Neural progenitor cell (in vitro differentiated cells): ENCODE measurements at places on chromosomes 2 and 18. TPM values are rescaled to one million over a fixed set of nuclear protein-coding genes. Genes with fewer than 3 reads are reported as not detected.

The UBXN4 gene
- 57.6 and 94.3 TPM in 2 replicates for total RNA-seq

The IL1RL2 gene
- total RNA-seq: not detected in 2 replicates

DNA sequence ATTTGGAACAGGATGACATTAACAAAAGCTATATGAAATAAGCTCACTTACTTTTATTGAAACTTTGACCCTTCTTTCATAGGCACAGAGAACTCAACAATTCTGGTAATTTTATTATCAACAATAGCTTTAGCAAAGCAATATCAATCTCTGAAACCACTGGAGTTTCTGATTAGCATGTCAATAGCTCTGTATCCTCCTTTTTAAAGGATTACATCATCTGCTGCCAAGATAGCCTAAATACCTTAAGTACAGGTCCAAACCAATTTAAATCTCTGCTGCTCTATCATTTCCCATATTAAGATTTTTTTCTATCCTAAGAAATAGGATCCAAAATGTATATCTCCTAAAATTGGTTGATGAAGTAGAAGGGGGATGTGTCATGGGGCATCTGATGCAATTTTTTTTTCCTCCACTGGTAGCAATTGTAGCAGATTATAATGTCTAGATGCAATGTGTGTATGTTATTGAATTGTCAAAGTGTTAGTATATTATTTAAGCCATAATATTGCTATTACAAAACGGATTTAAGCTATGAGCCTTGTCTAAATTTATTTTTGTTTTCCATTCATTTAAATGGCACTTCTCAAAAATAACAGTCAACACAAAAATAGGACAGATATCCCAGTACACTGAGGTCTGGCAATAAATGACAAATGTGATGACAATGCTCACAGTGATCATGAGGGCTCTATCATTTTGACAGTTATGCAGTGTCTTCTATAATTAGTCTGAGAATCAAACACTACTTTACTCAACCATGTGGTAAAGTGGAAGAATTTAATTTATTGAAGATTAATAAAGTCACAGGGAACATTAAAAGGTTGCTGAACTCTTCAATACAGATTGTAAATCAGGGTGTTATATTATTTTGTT lies 328.4 kb downstream of the CDH7 start:
- no peaks in the 10 kb centered on the region for H3K36me3 ChIP-seq
- no peak overlapping the region for H3K4me3 ChIP-seq
- no peak overlapping the region for H3K27ac ChIP-seq
- no peaks in the 10 kb centered on the region for H3K27me3 ChIP-seq
- DNase-seq: no peak

- no peak overlapping the region for H3K4me3 ChIP-seq
- no peaks in the 10 kb centered on the region for H3K27me3 ChIP-seq
- no peak for DNase-seq
- H3K4me1 ChIP-seq: peaks cover 24% of the 10 kb centered on the region
Observed at GRCh38 chr18:22048221-22048620, 121.2 kb upstream of the GATA6 start.

The CPS1 gene
- total RNA-seq: 73.2 and 86.8 TPM in 2 replicates

DNA sequence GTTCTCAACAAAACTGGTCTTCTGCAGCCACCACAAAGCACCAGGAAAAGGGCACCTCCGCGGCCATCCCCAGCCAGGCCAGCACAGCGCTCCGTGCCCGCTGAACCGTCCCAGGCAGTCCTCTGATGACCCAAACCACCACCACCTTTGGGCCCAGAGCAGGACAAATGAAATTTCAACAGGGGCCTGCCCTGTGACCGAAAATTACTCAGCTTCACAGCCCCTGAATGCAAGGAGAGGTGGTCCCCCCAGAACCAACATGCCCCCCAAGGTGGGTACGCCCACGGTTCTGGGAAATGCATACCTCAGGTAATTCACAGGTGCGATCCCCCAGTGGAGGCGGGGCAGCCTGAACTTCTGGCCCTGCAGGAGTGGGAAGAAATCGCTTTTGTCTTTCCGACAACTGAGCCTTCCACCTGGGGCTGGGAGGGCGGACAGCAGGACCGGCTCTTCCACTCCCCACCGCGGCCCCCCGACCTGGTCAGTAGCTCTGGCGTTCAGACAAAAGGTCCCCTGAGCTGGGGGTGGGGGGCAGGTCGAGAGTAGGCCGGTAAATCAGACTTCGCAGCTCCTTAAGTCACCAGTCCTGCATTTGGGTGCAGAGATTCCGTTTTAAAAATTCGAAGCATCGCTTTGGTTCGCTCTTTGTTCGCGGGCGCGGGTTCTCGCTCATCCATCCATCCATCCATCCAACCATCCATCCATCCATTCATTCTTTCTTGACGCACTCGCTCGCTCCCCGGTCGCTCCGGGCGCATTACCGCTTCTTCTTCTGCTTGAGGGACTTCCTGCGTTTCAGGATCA lies 1.4 kb downstream of the ARL4C start:
- H3K27ac ChIP-seq: peak overlapping the region; percentile 30
- no peaks in the 10 kb centered on the region for H3K27me3 ChIP-seq
- peak overlapping the region; percentile 97 for H3K4me3 ChIP-seq
- peaks cover 26% of the 10 kb centered on the region for H3K4me1 ChIP-seq
- peaks cover 17% of the 10 kb centered on the region for H3K36me3 ChIP-seq

GRCh38 chr2:44880125-44880483 lies 61.4 kb upstream of the SIX3 start:
- no peaks in the 10 kb centered on the region for H3K36me3 ChIP-seq
- DNase-seq: no peak
- no peaks in the 10 kb centered on the region for H3K27me3 ChIP-seq
- H3K4me3 ChIP-seq: no peak overlapping the region
- H3K27ac ChIP-seq: no peak overlapping the region

DNA sequence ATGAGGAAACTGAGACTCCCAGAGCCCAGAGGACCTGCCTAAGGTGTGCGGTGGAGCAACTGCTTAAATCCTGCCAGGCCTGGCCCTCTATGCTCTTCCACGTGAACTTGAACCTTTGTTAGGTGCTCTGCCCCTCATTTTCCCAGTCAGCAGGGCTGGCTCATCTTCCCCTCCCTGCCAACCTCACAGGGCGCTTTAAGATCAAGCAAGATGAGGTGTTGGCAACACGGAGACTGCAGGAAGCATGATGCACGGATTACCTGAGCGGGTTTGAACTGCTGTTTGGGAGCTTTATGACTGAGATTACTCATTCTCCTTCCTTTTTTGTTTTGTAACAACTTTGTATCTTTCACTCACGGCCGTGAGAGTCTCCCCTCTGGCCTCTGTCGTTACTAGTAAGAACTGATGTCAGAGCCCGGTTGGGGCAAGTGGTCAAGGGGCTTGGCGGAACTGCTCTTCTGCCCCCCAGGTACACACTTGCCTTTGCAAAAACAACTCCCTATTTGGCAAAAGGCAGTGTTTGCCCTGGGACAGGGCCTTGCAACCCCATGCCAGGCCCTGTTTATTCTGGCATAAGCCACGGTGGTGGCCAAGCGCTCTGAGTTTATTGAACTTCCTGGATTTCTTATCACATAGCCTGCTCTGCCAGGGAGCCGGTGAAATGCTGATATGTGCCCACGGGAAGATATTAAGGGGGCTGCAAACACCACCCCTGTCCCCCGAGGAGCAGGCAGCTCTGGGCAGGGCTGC lies 127.8 kb downstream of the INHBB start:
- no peaks in the 10 kb centered on the region for H3K36me3 ChIP-seq
- no peaks in the 10 kb centered on the region for H3K4me1 ChIP-seq
- DNase-seq: no peak
- no peak overlapping the region for H3K27ac ChIP-seq
- H3K4me3 ChIP-seq: no peak overlapping the region

DNA sequence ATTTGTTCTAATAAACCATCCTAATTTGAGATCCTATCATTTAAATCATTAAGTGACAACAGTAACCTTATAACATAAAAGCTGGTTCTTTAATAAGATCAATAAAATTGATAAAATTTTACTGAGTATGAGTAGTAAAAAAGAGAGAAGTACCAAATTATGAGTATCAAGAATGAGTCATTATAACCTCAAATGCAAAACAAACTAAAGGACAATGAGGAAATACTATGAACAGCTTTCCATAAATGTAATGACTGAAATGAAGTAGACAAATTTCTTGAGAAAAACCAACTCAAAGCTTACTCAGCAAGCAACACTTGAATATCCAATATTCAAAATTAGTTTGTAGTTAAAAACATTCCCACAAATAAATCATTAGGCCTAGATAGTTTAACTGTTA lies 433.0 kb downstream of the ZEB2 start:
- no peak overlapping the region for H3K27ac ChIP-seq
- no peak for DNase-seq
- peaks cover 8% of the 10 kb centered on the region for H3K36me3 ChIP-seq
- no peaks in the 10 kb centered on the region for H3K4me1 ChIP-seq

The HOXD10 gene
- not detected in 2 replicates for total RNA-seq

The LCT gene
- total RNA-seq: 0.03 TPM in 1 of 2 replicates, not detected in the other

The GATA6 gene
- total RNA-seq: 0.26 and 0.28 TPM in 2 replicates

The TFPI gene
- total RNA-seq: 12.9 and 16.6 TPM in 2 replicates

The ARHGEF33 gene
- total RNA-seq: 0.19 and 2.5 TPM in 2 replicates

DNA sequence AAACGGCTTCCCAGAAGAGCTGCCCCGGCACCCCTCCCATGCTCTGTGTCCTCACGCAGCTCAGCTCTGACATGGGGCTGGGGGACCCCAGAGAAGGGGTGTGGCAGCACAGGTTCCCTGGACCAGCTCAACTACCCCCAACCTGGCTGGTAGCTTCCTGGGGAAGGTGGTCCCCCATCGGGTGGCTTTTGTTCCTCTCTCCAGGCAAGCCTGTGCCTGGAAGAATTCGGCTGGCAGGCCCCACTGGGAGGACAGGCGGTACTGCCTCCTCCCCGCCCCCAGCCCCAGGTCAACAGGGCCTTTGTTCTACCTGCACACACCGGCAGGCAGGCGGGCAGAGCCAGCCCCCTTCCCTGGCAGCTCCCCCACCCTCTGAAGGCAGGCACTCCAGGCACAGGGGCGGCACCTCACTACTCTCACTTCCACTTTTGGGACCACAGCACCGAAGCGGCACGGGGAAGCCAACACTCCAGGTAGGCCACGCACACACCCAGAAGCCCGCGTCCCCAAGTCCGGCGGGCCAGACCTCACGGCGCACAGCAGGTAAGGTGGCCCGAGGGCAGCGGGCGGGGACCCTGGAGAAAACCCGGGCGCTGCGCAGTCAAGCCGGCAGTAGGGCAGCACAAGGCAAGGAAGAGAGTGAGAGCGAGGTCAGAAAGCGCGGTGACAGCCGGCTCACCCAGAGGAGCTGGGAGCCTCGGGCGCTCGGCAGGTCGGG lies 1.3 kb downstream of the HS6ST1 start:
- H3K27me3 ChIP-seq: peaks cover 28% of the 10 kb centered on the region
- no peak overlapping the region for H3K27ac ChIP-seq
- DNase-seq: peak; percentile 60
- no peaks in the 10 kb centered on the region for H3K36me3 ChIP-seq

GRCh38 chr2:33129263-33130053 lies 182.7 kb downstream of the LTBP1 start:
- no peak overlapping the region for H3K4me3 ChIP-seq
- H3K27ac ChIP-seq: no peak overlapping the region
- no peaks in the 10 kb centered on the region for H3K36me3 ChIP-seq

The SPP2 gene
- not detected in 2 replicates for total RNA-seq

DNA sequence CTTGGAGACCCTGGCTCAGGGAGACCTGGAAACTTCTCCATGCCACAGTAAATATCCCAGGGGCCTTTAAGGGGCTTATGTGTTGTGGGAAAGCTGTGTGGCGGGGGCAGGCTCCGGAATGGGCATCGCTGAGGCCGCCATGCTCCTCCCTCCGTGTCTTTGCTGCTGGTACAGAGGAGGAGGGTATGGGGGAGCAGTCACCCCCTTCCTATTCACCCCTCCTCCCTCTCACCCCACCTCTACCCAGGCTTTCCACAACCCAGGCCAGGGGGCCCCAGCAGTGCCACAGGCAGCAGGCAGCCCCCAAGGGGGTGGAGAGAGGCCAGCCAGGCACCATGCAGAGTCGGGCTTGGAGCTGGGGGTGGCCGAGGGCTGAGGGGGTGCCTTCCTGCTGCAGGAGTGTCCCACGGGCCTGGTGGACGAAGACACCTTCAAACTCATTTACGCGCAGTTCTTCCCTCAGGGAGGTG lies 28.0 kb upstream of the FAHD2A start:
- no peaks in the 10 kb centered on the region for H3K36me3 ChIP-seq
- H3K27me3 ChIP-seq: no peaks in the 10 kb centered on the region
- H3K27ac ChIP-seq: no peak overlapping the region
- H3K4me1 ChIP-seq: peaks cover 4% of the 10 kb centered on the region
- DNase-seq: no peak
- no peak overlapping the region for H3K4me3 ChIP-seq

GRCh38 chr2:45042401-45042800 lies 33.1 kb upstream of the SIX2 start:
- H3K4me1 ChIP-seq: peaks cover 7% of the 10 kb centered on the region
- no peaks in the 10 kb centered on the region for H3K36me3 ChIP-seq
- H3K27ac ChIP-seq: no peak overlapping the region
- no peak for DNase-seq
- H3K4me3 ChIP-seq: no peak overlapping the region

GRCh38 chr2:27737676-27738348 lies 33.7 kb upstream of the MRPL33 start:
- peaks cover 8% of the 10 kb centered on the region for H3K27me3 ChIP-seq
- DNase-seq: no peak
- H3K4me1 ChIP-seq: peaks cover 10% of the 10 kb centered on the region
- H3K4me3 ChIP-seq: no peak overlapping the region
- H3K27ac ChIP-seq: no peak overlapping the region

The CCDC74A gene
- 25.6 and 64.7 TPM in 2 replicates for total RNA-seq

DNA sequence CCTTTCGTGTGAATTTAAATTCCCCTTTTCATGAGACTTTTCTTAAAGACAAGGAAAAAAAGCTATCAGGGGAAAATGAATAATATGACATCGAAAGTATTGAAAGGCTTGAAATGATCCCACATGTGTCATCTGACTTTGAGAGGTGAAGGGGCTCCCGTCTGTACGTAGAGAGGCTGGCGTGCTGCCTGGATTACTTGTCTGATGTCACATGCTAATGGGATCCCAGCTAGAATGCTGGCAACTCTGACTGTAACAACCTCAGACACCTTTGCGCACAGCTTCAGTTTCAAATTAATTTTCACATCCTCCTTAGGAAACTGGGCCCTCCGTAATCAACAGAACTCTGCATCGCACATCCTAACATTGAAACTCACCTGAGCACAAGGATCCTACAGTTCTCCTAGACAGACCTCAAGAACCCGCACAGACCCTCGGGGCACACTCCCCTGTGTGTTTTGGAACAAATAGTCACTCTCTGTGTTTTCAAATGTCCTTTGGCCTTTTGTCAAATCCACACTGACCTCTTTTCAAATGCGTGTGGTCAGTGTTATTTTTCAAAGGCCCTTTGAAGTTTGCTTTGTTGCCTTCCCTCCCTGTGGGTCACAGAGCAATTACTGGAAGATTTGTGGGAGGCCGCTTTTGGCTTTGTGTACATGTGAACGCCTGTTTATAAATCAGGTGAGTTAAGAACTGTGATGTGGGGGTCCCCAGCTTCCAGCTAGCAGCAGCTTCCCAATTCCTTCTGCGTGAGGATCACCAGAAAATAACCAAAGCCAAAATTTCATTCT lies 65.9 kb downstream of the IL1R2 start:
- H3K27ac ChIP-seq: no peak overlapping the region
- H3K4me3 ChIP-seq: no peak overlapping the region
- H3K27me3 ChIP-seq: no peaks in the 10 kb centered on the region
- H3K36me3 ChIP-seq: no peaks in the 10 kb centered on the region
- H3K4me1 ChIP-seq: peaks cover 7% of the 10 kb centered on the region

The UGT1A5 gene
- total RNA-seq: not detected in 2 replicates

GRCh38 chr2:179646173-179646769 lies 215.1 kb downstream of the ZNF385B start:
- no peak overlapping the region for H3K27ac ChIP-seq
- DNase-seq: no peak
- H3K4me1 ChIP-seq: peaks cover 20% of the 10 kb centered on the region
- no peaks in the 10 kb centered on the region for H3K27me3 ChIP-seq

The PIEZO2 gene
- 4.2 and 4.4 TPM in 2 replicates for total RNA-seq

- H3K27me3 ChIP-seq: no peaks in the 10 kb centered on the region
- no peak overlapping the region for H3K27ac ChIP-seq
- H3K36me3 ChIP-seq: no peaks in the 10 kb centered on the region
Observed at GRCh38 chr2:121333231-121333630, 48.2 kb upstream of the TFCP2L1 start.
